ENCODE measurements at places on chromosomes 7 and 10.

DNA sequence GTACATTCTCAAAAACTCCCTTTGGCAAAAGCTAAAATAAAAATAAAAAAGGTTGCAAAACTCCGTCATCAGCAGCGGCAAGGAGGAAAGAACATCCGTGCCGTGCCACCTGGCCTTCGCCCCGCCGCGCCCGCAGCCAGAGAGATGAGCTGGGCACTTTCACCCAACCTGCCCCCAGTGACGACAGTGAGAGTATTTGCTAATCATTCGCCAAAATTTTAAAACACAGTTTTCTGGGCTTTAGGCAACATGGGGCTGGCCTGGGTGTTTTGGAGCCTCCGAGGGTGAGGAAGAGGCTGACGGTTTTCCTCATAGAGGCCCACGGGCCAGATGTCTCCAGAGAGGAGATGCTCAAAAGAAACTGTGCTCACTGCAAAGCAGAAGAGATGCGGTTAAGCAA is 128.2 kb downstream of the PRKAG2 start:
- no peak for DNase-seq

DNA sequence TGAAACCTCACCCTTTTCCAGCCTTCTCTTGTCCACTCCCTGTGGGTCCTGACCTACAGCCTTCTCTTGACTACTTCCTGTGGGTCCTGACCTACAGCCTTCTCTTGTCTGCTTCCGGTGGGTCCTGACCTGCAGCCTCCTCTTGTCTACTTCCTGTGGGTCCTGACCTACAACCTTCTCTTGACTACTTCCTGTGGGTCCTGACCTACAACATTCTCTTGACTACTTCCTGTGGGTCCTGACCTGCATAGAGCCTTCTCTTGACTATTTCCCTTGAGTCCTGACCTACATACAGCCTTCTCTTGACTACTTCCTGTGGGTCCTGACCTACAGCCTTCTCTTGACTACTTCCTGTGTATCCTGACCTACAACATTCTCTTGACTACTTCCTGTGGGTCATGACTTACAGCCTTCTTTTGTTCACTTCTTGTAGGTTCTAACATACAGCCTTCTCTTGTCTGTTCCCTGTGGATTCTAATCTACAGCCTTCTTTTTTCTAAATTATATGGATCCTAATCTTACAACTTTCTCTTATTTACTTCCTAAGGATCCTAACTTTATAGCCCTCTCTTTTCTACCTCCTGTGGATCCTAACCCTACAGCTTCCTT is 36.5 kb downstream of the C10orf71 start:
- no peak for DNase-seq

DNA sequence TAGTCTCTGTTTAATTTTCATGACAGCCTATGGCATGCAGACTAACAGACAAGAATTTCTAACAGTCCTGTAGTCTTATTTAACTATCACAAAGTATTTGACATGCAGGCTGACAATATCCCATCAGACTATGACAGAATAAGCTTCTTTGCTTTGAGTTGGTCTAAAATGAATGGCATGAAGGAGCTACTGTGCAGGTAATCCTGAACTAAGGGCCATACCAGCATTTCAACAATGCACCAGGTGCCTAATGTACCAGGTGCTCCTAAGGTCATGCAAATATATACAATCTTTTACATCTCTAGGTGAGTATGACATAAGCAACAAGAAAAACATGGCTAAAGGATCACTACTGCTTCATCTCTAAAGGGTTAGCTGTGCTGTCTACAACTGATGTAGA is 13.6 kb upstream of the MSS51 start:
- DNase-seq, result no peak

DNA sequence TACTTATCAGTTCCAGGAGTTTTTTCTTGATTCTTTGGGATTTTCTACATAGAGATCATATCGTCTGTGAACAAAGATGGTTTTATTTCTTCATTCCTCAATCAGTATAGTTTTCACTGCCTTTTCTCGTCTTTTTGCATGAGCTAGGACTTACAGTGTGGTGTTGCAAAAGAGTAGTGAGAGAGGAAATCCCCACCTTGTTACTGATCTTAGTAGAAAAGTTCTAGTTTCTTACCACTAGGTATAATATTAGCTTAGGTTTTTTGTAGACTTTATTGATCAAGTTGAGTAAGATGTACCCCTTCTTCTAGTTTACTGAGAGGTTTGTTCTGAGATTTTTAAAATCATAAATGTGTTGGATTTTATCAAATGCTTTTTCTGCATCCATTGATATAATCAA is 123.3 kb downstream of the TMEM26 start:
- DNase-seq, result no peak

GRCh38 chr10:50788951-50789945 is 49.5 kb downstream of the ASAH2B start:
- peak; percentile 8 for DNase-seq
